ENCODE measurements at places on chromosomes 11 and 22.

- DNase-seq, result no peak
These were observed 45.3 kb downstream of the GDPD5 start for GRCh38 chr11:75480185-75481175.

DNA sequence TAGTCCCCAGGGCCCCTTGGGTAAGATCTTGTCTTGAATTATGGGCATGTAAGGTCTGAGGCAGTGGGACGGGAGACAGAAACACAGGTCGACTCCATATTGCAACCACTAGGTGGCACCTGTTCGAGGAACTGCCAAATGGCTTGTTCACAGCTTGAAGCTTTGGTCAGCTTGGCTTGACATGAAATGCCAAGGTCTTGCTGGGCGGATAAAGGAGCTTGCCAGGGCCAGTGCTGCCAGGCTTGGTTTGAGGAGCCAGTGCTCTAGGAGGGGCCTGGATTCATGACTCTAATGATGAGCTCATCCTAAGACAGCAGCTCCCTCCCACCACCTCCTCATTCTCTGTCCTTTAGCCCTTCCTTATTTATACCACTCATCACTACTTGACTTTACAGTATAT, 11.9 kb upstream of the NRIP3 start:
- DNase-seq, result peak; percentile 77

- DNase-seq, result no peak
These were observed 494.6 kb upstream of the FAT3 start for GRCh38 chr11:91730057-91730456.

GRCh38 chr11:104883342-104883741, 14.9 kb downstream of the CASP12 start:
- DNase-seq, result no peak

GRCh38 chr11:110711776-110712658, at the start of gene ARHGAP20:
Gene ARHGAP20, minus strand, starts transcription at chr11:110712437. Its CDS starts 206 bp downstream, at chr11:110712231.
- peak; percentile 80 for DNase-seq

- DNase-seq, result no peak
These were observed 82.3 kb upstream of the EED start for GRCh38 chr11:86162239-86162638.

GRCh38 chr22:36536717-36537116, 7.8 kb upstream of the EIF3D start:
- DNase-seq, result peak; percentile 39

Measured in NCI-H146 (cell line).